ENCODE measurements at places on chromosomes 13 and 19.

- no peak for DNase-seq
Measured at GRCh38 chr13:99647596-99647985, 146.3 kb downstream of the TM9SF2 start.

- DNase-seq: no peak
Measured at GRCh38 chr13:49063011-49063410, 87.3 kb downstream of the FNDC3A start.

DNA sequence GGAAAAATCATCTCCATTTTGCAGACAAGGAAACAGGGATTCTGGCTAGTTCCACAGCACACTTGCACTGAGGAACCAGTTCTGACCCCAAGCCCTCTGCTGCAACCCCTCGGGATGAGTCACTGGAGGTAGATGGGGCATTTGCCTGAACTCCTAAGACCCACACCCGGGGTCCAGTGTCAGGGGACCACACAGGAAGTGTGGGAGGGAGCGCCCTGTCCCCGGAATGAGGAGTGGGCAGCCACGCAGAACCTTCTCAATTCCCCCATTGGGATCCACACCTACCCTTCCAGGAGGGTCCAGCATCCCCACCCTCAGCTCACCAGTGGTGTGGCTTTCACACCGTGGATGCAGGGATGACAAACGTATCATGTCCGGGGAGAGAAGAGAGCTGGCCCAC lies 62.7 kb downstream of the TSHZ3 start:
- DNase-seq: no peak

- no peak for DNase-seq
Measured at GRCh38 chr13:23144431-23144830, 36.3 kb upstream of the SGCG start.

- peak; percentile 58 for DNase-seq
Measured at GRCh38 chr13:87669379-87669978, 1.7 kb upstream of the SLITRK5 start.

- no peak for DNase-seq
Measured at GRCh38 chr19:34667349-34668076, 9.4 kb downstream of the SCGB2B2 start.

DNA sequence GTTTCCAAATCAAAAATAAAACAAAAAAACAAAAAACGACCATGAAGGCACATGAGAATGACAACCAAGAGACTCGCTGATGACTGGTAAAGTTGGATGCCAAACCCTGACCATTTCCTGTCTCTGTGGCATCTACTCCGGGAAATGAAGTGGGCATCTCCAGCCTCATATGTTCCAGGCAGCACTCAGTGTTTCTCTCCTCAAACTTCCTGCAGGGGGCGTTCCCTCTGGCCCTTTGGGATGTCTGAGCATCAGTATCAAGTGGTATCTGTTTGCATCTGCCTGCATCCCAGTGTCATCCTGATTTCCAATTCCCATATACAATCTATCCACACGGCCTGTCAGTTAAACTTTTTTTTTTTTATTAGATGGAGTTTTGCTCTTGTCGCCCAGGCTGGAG lies 9.8 kb upstream of the SIGLEC12 start:
- DNase-seq: peak; percentile 2

DNA sequence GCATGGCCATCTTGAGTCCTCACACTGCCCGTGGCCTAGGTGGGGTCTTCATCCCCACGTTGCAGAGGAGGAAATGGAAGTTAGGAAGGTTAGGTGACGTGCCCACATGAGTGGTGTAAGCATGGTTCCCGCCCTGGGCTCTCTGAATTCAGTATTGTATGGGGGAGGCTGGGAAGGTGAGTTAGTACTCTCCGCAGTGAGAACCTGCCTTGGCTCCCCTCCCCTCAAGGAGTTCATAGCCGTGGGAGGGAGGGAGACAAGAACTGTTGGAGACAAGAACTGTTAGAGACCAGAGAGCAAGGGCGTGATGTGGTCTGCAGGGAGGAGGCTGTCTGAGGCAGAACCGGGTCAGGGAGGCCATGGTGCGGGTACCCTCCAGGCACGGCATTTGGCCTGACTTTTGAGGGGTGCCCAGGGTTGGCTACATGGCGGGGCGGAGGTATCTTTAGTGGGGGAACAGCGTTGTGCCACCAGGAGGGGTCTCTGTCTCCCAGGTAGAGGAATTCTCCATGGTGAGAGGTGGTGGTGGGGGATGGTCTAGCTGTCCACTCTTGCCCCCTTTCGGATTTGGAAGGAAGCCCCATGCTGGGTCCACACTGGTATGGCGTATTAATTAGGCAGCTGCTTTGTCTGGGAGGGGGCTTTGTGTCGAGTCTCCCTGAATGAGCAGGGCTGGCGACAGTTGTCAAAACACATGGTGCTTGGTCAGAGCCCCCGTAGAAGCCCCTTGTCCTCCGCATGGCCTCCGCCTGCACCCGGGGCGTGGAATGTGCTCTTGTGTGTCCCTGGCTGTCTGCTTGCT lies 45.8 kb downstream of the CAPN12 start:
- DNase-seq: no peak

GRCh38 chr19:35841961-35842595 lies 10.2 kb downstream of the NPHS1 start:
- no peak for DNase-seq

GRCh38 chr13:52061587-52061986 lies 37.1 kb downstream of the UTP14C start:
- no peak for DNase-seq

DNA sequence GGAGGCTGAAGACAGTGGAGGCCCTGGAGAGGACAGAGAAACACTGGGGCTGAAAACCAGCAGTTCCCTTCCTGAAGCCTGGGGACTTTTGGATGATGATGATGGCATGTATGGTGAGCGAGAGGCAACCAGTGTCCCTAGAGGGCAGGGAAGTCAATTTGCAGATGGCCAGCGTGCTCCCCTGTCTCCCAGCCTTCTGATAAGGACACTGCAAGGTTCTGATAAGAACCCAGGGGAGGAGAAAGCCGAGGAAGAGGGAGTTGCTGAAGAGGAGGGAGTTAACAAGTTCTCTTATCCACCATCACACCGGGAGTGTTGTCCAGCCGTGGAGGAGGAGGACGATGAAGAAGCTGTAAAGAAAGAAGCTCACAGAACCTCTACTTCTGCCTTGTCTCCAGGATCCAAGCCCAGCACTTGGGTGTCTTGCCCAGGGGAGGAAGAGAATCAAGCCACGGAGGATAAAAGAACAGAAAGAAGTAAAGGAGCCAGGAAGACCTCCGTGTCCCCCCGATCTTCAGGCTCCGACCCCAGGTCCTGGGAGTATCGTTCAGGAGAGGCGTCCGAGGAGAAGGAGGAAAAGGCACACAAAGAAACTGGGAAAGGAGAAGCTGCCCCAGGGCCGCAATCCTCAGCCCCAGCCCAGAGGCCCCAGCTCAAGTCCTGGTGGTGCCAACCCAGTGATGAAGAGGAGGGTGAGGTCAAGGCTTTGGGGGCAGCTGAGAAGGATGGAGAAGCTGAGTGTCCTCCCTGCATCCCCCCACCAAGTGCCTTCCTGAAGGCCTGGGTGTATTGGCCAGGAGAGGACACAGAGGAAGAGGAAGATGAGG lies 1.5 kb downstream of the PPP1R15A start:
- no peak for DNase-seq

- DNase-seq: no peak
Measured at GRCh38 chr19:948842-949496, 23.1 kb downstream of the ARID3A start.

GRCh38 chr19:4264812-4265211 lies 14.3 kb upstream of the SHD start:
- no peak for DNase-seq

DNA sequence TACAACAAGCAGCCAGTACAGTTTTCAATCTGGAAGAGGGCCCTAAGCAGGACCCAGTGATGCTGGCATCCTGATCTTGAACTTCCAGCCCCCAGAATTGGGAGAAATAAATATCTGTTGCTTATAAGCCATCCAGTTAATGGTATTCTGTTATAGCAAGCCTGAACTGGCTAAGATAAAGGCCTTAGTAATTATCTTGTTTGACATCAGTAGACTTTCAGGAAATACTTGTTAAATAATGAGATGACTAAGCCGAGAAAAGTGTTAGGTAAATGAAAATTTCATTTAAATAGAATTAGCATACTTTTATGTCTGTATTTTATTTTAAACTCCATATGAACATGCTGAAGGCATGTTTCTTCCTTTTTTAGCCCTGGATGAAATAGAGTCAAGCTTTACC lies 188.2 kb downstream of the OLFM4 start:
- no peak for DNase-seq

GRCh38 chr13:44904967-44905366 lies 84.3 kb downstream of the NUFIP1 start:
- DNase-seq: no peak

DNA sequence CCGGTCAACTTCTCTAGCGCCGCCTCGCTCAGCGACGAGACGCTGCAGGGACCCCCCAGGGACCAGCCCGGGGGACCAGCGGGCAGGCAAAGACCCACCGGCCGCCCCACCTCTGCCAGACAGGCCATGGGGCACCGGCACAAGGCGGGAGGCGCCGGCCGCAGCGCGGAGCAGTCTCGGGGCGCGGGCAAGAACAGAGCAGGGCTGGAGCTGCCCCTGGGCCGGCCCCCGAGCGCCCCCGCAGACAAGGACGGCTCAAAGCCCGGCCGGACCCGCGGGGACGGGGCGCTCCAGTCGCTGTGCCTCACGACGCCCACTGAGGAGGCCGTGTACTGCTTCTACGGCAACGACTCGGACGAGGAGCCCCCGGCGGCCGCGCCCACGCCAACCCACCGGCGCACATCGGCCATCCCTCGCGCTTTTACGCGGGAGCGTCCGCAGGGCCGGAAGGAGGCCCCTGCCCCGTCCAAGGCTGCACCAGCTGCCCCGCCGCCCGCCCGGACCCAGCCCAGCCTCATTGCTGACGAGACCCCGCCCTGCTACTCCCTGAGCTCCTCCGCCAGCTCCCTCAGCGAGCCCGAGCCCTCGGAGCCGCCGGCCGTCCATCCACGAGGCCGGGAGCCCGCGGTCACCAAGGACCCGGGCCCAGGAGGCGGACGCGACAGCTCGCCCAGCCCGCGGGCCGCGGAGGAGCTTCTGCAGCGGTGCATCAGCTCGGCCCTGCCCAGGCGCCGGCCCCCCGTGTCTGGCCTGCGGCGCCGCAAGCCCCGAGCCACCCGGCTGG lies 11.3 kb downstream of the C19orf25 start:
- no peak for DNase-seq

GRCh38 chr13:36674337-36675212 lies 755 bp downstream of the SERTM1 start:
- DNase-seq: no peak

DNA sequence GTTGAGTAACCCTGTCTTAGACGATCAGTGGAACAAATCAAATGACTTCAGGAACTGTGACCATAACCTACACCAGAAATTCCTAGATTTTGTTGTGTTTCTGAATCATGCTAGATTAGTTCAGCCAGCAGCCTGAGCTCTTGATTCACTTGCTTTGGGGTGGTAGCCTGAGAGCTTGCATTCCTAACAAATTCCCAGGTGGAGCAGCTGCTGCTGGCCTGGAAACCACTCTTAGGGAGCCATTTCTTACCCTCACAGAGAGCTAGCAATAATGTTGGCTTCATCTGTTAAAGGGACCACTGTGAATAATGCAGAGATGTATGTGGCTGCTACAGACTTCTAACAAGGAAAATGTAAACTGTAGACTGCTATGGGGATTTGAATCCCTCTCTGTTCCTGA lies 388.1 kb upstream of the PRR20A start:
- no peak for DNase-seq

- DNase-seq: no peak
Measured at GRCh38 chr13:90420683-90421082, 926.8 kb upstream of the MIR17HG start.

DNA sequence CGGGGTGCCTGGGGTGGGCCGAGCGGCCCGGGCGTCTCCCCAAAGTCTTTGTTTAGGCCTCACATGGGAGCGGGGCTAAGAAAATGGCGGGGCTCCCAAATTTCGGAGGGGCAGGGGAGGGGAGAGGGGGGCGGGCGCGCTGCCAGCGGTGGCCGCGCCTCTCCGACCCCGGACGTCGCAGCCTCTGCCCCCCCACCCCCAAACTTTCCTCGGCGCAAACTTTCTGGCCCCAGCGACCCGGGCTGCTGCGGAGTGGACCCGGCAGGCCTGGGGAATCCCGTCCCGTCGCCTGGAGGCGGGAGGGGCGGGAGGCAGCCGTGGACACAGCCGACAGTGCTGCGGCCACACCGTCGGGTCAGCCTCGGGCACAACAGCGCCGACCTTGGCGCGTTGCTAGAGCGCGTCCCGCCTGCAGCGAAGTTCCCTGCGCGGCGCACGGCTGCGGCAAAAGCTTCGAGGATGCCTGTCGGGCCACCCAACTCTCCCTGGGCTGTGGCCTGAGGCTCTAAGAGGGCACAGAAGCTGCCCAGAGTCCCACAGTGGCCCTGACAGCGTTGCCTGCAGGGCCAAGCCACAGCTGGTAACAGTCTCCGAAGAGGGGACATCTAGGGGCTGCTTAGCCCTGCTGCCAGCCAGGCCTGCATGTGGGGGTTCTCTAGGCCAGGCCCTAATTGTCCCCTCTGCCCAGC lies 1.3 kb downstream of the NFIX start:
- DNase-seq: no peak

GRCh38 chr19:7918615-7919421 lies 1.3 kb upstream of the SNAPC2 start:
- DNase-seq: no peak

DNA sequence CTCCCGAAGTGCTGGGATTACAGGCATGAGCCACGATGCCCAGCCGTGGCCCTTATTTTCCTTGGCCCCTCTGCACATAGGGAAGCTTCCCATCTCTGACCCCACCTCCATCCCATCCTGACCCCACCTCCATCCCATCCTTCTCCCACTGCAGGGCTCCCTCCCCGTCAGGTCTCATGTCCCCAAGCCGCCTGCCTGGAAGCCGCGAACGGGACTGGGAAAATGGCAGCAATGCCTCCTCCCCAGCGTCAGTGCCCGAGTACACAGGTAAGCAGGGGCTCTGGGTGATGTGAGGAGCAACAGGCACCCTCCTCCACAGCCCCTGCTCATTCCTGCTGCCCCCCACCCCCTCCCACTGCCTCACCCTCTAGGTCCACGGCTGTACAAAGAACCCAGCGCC lies 12.2 kb downstream of the XAB2 start:
- DNase-seq: no peak

DNA sequence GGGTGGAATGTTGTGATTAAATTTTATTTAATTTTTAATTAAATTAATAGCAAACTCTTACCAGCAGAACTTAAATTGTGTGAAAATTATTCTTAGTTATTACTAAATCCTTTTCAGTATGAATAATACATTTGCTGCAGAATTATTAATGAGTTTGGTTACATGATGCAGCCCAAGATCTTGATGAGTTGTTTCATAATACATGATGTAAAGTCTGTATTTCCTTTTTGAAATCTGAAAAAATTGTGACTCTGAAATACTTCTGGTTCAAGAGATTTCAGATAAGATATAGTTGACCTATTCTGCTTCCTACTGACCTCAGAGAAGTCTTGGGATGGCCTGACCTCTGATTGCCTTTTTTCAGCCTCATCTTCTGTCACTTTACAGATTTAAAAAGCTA lies 11.1 kb downstream of the SAE1 start:
- no peak for DNase-seq

- no peak for DNase-seq
Measured at GRCh38 chr19:41915021-41915775, 13.1 kb downstream of the ERFL start.

DNA sequence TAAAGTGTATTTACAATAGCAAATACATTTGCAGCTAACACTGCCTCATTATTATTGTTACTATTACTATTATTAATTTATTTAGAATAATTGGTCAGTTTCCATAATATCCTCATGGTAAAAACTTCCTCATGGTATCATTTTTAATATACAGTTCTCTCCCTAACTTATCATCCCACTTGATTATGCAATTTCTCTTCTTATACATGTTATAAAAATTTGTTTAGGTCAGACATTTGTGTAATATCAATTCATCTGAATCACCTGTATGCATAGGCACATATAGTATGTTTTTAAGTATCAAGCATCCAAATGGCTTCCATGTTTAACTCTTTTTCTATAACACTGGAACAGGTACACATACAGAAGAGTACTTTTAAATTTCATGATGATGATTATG lies 210.8 kb upstream of the STARD13 start:
- no peak for DNase-seq
